ENCODE measurements at places on chromosomes 16 and 17.

- no peak for DNase-seq
Observed at GRCh38 chr16:15775663-15776304, 81.0 kb downstream of the MYH11 start.

- no peak for DNase-seq
Observed at GRCh38 chr17:57572062-57572461, 173.0 kb downstream of the CCDC182 start.

GRCh38 chr17:74523308-74523707, 8.0 kb downstream of the CD300LB start:
- DNase-seq = no peak

- DNase-seq = no peak
Observed at GRCh38 chr16:49362230-49362629, 11.4 kb upstream of the C16orf78 start.

DNA sequence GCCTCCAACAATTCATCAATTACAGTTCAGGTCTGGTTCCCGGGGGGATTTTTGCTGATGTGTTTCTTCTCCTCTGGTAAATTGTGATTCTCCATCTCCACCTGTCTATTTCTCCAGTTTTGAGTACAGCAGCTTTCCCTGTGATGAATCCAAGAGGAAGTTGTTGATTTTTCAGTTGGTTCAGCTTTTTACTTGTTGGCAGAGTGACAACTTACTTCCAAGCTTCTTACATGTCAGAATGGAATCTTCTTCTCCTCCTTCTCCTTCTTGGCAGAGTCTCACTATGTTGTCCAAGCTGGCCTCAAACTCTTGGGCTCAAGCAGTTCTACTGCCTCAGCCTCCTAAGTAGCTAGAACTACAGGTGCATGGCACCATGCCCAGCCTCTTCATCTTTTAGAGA, 33.4 kb upstream of the TMEM92 start:
- DNase-seq = peak; percentile 20

DNA sequence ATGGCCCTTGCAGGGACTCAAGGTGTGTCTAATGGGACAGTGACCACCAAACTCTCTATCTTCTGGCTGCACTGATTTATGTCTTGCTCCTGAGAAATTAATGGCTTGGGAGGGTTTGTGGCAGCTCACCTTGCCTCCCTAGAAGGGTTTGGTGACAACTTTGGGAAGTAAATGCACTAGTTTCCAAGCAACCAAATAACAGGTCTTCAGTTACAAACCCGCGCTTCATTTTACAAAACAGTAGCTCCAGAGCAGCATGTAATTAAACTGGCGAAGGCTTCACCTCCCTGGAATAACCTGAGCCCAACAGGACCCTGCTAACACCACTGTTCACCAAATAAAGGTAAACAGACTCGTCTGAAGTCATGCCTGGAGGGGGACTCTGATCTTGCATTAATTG, 318.3 kb downstream of the SLC39A11 start:
- no peak for DNase-seq

Measured in astrocyte of the hippocampus (primary cell).